Cortex of kidney (tissue), 1 donor: ENCODE measurements at places on chromosomes 7 and 10.

- no peak for DNase-seq
These were observed 196.7 kb downstream of the PRKG1 start for GRCh38 chr10:51270936-51271530.

DNA sequence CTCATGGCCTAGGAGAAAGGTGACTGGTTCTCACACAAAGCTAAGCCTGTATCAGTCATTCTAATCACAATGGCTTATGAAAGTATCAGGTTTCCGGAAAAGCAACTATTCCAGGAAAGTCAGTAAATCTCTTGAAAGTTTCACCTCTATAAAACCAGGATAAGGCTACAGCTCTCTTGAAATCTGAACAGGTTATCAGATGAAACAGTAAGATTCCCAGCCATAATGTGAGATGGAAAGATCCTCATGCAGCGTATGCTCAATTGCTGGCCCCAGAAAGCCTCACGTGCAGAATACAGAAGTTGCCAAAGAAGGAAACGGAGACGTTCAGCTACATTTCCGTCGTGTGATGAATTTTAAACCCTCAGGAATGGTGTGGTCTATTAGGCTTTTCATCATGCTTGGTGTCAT is 90.0 kb downstream of the PFKFB3 start:
- DNase-seq, result no peak

DNA sequence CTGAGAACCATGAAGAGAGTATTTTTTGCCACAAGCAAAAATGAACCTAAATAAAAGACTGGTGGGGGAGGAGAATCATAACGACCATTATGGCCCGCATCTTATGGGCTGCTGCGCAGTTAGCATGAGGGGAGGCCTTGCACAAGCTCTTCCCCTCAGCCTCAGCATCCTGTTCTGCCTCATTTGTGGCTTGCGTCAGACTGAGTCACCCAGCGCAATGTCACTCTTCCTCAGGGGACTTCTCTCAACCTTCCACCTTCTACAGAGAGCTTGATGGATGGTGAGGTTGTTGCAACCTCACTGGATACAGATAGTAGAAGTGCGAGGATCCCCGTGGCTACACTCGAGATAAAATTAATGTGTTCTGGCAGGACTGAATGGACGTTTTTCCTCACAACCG is 16.8 kb upstream of the GPR15LG start:
- no peak for DNase-seq

DNA sequence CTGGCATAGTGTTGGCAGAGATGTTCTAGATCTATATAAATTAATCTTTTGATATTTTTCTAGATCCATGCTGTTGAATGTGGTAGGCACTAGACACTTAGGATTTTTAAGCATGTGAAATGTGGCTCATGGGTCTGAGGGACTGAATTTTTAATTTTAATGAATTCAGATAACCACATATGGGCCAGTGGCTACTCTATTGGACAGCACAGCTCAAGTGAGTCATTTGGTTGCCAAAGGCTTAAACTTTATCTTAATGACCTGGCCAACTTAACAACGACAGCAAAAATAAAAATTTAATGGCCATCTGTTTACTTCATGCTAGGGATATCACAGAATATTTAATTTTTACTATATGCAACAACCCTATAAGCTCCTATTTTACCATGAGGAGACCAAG is 61.4 kb downstream of the CDK14 start:
- no peak for DNase-seq

DNA sequence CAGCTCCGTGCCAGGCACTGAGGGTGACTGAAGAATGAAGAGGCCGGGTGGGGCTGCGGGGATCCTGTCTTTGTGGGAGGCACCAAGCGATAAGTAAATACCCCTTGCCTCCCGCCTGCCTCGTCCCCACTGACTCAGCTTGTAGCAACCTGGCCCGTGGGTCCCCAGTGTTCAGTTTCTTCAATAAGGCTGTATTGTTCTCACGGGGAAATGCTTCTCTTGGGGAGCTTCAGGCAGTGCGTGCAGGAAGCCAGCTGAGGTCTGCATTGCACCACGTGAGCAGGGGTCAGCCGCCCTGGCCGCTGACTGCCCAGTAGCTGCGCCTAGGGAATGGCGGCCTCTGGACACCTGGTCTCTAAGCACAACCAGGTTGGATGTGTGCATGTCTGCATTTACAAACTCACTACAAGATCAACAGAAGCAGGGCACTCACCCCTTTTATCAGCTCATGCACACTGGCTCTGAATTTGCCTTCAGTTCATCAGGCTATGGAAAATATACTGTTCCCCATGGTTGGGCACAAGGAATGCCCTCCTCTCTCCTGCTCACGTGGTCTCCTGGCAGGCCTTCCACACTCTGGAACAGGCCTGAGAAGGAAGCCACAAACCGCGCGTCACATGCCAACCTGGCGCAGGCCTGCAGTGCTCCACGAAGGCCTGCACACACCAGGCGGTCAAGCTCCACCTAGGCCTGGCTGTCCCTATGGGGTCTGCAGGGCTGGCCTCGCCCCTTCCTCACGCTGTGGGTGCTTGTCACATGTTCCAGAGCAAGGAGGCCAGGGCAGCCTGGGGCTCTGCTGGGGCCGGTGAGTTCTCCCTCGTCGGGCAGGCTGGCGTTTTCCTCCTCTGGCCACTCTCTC is 135.7 kb upstream of the RNF32 start:
- DNase-seq, result no peak
